ENCODE measurements at places on chromosomes 1 and 21.

GRCh38 chr1:19472174-19472573 is 13.2 kb downstream of the CAPZB start:
- DNase-seq = no peak

DNA sequence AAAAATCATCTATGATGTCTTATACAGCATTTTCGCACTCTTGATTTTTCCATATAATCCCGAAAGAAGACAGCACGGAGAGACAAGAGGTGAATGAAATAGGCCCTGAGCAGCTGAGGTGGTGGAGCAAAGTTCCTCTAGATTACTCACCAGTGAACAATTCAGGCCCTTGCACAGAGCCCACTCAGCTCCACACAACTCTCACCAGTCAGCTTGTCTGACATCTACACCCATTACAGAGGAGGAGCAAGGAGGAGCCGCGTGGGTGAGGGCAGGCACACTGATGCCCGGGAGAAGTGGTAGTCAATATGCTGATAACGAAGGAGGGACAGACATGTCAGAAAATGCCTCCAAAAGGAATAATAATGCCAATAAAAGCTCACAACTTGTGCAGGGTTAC is 59.9 kb downstream of the DNM3 start:
- no peak for DNase-seq

DNA sequence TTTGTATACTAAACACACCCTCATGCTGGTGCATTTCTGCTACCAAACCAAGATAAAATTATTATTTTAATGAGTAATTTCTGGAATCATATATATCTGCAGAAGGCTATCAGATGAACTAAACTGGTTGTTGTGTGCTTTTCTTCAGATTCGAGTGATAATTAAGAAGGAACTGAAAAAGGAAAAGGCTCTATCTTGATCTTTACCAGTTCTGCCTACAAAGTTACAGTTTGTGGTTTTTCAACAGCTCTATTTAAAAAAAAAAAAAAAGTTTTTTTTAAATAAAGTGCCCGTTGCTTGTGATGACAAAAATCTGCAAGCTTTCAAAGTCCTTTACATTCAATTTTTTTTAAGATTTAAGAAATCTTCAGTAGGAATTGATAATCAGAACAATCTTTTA is 13.6 kb downstream of the DENND1B start:
- DNase-seq = no peak

GRCh38 chr1:61450872-61451571 is 273.9 kb downstream of the TM2D1 start:
- DNase-seq = no peak

DNA sequence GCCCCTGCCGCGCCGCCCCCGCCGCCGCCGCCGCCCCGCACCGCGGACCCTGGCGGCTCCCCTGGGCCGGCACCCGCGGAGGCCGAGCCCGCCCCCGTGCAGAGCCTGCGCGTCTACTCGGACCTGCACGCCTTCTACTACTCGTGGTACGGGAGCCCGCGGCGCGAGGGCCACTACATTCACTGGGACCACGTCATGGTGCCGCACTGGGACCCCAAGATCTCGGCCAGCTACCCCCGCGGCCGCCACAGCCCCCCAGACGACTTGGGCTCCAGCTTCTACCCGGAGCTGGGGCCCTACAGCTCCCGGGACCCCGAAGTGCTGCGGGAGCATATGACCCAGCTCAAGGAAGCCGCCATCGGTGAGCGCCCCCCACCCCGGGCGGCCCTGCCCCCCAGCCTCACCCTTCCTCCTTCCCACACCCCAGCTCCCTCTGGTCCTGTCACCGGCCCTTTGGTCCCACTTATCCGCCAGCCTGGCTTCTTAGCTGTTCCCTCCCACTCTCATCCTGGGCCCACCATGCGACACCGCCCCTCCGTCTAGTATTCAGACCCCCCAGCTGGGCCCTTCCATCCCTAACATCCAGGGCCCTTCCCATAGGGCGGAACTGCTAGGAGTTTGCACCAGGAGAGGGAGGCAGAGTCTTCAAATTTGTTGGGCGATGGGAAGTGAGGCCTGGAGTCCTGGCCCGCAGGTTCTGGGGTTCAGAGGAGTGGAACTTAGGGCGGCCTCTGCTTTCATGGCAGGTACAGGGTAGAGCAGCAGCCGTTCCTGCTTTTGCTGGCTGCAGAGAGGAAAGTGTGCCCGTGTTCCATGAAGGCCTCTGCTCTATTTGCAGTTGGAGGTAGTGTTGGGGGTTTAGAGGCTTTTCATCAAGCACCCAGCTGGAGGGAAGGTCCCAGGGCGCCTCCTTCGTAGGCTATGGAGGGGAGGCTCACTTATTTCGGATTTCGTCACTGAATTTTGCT is 1.0 kb downstream of the MANEAL start:
- DNase-seq = no peak

DNA sequence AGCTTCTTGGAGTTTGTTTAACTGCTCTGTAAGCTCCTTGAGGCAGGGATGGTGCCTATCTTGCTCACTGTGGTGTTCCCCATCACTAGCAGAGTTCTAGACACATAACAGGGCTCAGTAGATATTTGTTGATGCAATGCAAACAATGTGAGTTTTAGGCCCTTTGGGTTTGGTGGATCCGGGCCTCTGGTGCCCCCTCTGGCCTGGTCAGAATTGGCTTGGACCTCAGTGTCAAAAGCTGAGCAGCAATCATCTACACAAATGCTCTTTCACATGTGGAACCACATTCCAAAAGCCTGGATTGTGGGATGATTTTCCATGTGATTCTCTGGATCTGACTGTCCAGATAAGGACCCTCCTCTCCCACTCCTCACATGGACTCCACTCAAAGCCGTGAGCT is 53.4 kb upstream of the BCAR3 start:
- no peak for DNase-seq

GRCh38 chr1:76239470-76239918 is 164.9 kb downstream of the ST6GALNAC3 start:
- DNase-seq = no peak

GRCh38 chr1:92927870-92928269 is 33.4 kb downstream of the DIPK1A start:
- DNase-seq = no peak

- DNase-seq = no peak
These were observed 22.2 kb upstream of the GPR25 start for GRCh38 chr1:200850554-200850953.

DNA sequence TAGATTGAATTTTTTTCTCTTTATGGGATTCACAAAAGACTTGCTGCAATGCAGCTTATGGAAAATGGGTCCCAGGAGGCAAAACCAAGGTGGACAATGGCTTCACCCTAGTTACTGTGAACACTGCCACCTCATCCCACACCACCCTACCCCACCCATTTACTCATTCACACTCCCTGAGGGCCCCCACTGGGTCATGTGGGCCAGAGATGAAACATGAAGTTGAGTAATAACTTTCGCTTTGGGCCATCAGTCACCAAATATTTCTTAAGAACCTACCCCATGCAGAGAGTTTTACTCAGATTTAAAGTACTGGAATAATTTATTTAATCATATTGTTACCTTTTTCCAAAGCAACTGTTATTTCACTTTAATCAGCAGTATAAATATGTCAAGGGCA is 191.8 kb downstream of the TPR start:
- no peak for DNase-seq

DNA sequence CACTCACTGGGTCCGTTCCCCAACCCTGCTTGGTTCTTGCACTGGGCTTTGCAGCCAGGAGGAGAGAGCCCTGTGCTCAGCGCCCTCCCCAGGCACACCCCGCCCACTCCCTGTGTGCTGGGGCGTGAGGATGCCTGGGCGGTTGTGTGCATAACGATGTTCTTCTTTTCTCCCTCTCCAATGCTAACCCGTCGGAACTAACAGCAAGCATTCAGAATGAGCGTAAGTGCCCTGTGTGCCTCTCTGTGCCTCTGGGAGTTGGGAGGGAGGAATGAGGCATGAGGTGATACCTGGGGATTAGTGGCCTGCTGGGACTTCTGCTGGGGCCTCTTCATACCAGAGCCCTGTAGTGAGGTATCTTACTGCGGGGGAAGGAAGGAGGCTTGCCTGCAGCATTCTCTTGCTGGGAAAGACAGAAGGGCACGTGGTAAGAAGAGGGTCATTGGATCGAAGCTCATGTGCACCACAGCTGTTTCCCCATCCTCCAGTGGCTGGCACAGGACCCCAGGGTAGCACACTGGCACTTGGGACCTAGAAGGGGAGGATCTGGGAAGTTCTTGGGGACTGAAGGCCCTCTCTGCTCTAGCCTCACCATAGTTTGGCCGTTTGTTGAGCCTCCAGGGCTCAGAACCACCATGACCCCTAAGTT is 79.8 kb downstream of the NFASC start:
- DNase-seq = no peak

GRCh38 chr1:47433477-47434050 is 4.3 kb upstream of the FOXD2 start:
- no peak for DNase-seq

GRCh38 chr21:39169906-39170305 is 13.3 kb downstream of the PSMG1 start:
- no peak for DNase-seq

DNA sequence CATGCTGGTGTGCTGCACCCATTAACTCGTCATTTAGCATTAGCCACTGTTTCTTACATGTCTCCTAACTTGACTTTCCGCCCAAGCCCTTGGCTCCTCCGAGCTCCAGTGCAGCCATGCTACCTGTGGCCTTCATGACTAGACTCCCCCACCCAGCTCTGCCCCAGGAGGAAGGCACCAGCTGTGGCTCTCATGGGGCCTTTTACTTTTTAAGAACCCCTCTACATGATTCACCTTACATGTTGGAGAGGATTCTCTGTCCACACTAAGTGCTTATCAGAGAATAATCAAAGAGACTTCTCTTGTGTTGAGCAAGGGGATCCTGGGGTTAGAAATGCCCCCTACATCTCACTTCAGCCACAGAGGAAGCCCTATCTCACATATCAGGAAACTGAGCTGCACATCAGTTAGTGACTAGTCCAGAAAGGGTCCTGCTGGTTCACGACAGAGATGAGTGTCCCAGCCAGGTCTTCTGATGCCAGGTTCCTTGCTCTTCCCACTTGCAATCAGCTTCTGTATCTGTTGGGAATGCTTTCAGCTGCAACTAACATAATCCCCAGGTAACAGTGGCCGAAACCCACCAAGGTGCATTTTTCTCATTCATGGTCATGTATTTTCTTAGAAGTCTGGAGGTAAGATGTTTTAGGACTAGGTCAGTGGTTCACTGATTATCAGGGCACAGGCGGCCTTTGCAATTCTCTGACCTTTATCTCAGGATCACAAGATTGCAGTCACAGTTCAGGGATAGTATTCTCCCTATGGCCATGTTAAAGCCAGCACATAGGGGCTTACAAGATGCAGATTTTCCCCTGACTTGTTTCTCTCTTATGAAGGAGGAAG is 45.9 kb downstream of the KLHDC7A start:
- DNase-seq = no peak

DNA sequence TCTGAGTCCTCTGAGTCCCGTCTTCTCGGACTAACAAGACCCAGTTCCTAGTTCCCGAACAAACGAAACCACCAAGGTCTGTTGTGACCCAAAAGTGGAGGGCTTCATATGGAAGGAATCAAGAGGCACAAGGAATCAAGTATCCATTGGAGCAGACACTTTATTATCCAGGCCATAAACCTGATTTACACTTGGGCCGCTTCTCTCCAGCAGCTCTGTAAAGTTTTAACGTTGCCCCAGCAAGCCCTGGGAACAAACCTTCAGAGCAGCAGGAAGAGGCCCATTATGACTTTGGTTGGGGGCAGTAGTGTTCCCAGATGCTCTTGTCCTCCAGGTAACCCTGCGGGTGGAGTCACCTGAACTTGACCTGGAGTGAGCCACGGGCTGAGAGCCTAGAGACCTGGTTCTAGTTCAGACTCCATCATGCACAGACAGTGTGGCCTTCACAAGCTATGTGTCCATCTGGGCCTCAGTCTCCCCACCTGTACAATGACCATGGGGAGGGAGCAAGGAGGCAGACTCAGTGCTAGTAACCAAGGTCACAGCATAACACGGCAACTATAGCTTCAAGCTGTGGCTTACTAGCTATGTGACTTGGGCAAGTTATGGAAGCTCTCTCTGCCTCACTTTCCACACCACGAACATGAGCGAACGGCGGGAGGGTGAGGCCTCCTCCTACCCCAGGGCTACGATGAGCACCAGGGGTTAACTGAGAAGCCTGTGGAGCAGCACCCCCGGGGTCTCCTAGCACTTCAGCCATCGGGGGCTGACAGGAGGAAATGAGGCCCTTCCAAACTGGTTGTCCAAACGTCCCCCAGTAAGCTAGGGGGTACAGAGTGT is 95.7 kb downstream of the GLIS1 start:
- DNase-seq = peak; percentile 28

DNA sequence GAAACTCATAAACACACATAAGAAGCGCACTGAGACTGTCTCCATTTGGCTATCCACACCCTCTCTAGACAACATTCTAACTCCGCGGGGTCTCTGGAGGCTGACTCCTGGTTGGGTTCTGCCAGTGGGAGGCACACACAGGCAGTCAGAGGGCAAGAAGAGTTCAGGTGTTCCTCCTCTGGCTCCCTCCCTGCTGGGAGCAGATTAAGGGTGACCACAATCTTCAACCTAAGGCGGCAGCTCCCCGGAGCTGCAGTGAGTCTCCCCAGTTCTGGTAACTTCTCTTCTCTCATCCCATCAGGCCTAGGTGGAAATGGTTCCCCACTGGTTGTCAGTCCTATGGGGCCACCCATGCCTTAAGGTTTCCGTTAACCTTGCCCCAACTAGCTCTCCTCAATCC is 7.4 kb upstream of the TENT5C start:
- no peak for DNase-seq

DNA sequence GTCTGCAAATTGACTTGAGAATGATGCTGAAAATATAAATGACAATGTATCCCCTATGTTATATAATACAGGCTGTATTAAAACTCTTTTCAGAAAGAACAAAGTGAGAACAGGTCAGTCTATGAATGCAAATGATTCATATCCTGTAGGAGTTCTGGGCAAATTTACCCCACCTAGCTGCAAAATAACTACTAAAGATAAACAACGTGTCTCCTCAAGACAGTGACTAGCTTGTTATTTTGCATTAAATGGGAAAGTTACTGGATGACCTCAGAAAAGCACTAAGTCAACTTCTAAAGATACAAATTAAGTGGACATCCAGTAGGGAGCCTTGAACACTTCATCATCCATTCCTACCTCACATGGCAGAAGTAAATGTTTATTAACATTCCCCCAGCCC is 11.1 kb downstream of the RNF19B start:
- DNase-seq = no peak

DNA sequence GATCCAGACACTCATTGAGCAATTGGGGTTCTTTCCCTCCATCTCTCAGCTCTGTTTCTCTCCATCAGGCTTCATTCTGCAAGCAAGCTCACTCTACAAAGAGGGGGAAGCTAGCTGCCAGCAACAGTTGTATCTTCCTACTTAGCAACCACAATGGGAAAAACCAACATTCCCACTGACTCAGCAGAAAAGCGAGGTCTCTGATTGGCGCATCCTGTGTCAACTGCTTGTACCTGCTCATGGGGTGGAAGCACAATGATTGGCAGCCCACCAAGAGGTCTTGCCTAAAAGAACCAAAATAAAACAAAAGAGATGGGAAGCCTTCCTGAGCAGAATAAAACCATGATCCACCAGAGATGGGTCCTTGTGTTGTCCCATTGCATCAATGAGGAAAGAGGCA is 4.0 kb upstream of the CDA start:
- DNase-seq = no peak

GRCh38 chr1:212452323-212453155 is 19.8 kb downstream of the NENF start:
- no peak for DNase-seq

Measured in sciatic nerve (tissue), 2 donors.